ENCODE measurements at places on chromosomes 16 and 17.

GRCh38 chr17:5677620-5678019 lies 93.3 kb upstream of the NLRP1 start:
- no peak for DNase-seq

GRCh38 chr16:5906351-5906750 lies 808.8 kb upstream of the EEF2KMT start:
- no peak for DNase-seq

DNA sequence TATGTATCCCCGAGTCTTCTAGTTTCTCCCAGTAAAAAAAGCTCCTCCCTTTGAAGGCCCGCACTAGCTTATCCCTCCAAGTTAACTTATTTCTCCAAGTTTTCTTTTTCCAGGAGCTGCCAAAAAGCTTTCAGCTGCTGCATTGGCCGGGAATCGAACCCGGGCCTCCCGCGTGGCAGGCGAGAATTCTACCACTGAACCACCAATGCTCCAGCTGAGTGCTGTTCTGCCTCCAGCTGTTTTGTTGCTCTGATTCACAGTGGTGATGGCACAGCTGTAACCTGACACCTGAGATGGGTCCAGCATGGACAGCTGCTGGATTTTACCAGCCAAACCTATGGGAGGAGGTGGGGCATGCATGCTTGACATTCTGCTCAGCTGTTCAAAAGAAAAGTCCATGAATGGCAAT lies 22.1 kb downstream of the VAC14 start:
- peak; percentile 82 for DNase-seq

DNA sequence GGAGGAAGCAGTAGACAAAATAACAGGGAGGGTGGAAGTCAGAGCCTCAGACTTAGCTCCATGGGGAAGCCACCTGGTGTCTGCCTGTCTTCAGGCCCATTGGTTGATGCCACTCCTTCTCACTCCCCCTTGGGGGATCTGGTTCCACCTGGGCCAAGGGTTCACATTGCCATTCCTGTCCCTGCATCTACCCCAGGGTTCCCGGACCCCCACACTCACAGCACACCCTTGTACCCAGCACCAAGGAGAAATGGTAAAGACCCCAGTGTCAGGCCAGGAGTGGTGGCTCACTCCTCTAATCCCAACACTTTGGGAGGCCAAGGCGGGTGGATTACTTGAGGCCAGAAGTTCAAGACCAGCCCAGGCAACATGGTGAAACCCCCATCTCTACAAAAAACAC lies 1.0 kb upstream of the CA7 start:
- no peak for DNase-seq

DNA sequence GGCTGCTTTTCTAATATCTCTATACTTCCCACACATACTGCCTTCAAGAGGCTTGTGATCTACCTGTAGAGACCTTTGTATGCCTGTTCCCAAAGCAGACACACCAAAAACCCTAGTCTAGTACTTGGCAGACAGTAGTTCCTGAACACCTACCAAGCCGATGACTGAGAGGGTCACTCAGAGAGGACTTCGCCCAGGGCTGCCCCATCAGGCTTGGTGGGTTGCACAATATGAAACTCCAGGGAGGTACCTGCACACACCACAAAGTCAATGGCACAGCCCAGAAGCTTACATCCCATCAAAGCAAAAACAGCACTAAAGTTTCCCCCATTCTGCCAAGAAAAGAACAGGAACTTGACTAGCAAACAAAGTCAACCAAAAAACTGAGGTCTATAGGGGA lies 30.3 kb downstream of the ASPA start:
- DNase-seq, result no peak

GRCh38 chr16:85094812-85095211 lies 17.5 kb downstream of the CIBAR2 start:
- DNase-seq, result no peak

DNA sequence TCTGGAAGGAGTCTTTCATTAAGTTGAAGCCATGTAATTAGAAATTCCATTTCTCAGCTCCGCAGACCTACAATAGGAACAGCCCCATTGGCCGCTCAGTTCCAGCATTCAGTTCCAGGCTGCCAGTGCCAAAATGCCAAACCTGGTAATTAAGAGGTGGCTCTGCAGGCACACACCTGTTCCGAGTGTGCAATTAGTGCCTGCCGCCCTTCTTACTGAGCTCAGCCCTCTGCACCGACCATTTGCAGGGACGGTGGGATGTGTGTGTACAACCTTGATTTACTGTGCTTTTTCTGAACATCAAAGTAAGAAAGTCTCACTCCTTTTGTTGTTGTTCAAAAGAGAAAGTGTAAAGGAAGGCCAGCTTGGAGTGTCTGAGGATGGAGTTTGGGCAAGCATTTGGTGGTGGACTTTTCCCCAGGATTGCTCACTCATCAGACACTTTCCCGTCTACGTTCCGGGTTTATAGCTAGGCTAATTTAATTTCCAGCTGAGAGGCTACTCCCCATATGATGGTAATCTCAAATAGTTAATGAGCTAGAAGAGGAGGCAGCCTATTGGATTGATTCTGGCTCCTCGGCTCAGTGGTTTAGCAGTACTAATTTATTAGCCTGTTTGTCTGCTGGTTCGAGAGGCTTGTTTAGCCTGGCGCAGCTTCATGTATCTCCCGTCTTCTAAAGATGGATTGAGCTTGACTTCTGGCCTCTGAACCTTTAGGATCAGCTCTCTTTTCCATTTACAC lies 20.0 kb downstream of the HS3ST3B1 start:
- no peak for DNase-seq

All from HT1080 (cell line).